BJ (cell line): ENCODE measurements at places on chromosomes 3 and 15.

DNA sequence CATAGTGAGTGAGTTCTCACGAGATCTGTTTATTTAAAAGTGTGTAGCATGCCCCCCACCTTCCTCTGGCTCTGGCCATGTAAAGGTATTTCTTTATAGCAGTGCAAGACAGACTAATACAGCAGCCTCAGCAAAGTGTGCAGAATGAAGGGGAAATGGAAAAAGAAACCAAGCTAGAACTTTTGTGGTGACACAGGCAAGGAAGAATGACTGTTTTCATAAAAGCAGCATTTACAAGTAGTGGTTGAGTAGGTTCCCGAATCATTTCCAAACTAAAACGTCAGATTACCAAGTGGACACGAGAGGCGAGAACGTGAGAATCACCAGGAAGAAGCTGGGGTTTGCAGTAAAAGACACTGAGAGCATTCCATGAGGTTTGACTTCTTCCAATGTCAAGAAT, 100.2 kb upstream of the AKAP13 start:
- DNase-seq: no peak

GRCh38 chr3:132283440-132283839, 33.8 kb upstream of the ACP3 start:
- no peak for DNase-seq

DNA sequence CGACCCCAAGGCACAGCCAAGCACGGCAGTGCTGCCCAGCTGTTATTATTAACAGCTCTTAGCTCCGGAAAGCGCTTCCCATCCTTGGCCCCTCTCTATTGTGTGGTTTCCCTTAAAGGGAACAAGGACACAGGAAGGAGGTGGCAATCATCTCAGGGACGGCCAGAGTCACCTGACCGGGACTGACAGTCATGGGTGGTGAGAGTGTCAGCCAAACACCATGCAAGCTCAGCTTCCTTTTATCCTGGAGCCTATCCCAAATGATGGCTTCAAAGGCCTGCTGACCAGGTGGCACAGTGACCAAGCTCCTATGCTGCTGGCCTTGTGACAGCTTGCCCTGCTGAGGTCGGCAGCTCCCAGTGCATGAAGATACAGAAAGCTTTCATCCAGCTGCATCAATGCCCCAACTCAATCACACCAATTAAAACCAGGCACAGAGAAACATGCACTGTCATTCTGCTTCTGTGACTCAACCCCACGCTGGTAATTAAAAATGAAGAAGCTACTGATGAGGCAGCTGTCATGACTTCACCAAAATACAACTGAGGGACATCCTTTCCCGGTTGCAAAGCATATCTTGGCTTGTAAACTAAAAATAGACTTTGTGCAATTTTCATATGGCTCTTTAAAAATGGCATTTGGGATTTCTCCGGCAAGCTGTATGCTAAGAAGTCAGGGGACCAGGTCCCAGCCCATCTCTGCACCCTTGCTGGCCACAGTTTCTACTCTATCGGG, 34.0 kb downstream of the PCSK6 start:
- no peak for DNase-seq

DNA sequence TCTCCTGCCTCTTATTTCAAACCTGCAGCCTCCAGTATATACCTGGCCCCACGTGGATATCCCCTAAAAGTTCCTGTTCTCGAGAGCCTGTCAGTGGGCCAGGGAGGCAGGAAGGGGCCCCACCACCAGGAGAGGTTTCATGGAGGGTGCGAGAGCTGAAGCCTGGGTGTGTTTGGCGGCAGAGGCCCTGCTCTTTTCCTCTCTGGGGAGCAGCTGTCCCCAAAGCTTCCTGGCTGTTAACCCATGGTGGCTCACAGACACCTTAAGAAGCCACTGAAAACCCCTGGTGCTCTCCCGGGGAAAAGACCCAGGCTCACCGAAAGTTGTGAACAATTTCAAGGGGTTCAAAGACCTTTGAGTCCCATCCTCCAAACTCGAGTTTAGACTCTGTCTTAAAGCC, 1.1 kb downstream of the PRRT3 start:
- DNase-seq: no peak

GRCh38 chr15:93862791-93863190, 368.6 kb upstream of the MCTP2 start:
- DNase-seq: no peak

DNA sequence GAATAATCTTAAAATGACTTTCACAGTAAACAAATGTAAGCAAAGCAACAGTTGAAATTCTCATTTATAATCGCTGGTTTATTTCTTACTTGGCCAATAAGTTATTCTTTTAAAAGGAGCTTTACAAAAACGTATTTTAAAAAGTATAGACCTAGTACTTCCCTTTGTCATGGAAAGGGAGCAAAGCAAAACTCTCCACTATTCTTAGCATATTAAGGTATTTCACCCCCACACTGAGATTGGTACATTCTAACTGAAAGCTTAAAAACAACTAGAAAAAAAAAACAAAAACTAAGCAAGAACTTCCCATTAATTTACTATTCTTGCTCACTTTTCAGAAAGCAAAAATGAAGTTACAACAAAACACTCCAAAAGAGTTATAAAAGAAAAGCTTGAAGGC, 1.5 kb downstream of the ATG3 start:
- DNase-seq: no peak

DNA sequence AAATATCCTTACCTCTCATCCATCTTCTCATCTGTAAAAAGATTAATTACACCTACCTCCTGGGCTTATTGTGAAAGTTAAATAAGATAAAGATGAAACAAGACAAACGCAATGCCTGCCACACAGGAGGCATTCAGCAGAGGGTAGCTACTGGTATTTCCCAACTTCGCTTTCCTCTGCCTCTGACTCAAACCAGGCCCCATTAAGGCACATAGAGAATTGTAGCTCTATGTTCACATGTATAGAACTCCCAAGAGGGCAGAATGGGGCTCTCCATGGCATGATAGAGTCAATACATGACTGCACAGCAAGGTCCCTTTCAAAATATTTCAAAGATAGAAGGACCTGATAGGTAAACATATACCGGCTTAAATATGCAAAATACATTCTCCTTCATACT, 1.4 kb downstream of the LYSMD2 start:
- no peak for DNase-seq

- no peak for DNase-seq
These were observed 518.6 kb downstream of the GBE1 start for GRCh38 chr3:81242871-81243270.

- DNase-seq: peak; percentile 42
These were observed 132.7 kb downstream of the GHSR start for GRCh38 chr3:172315401-172316091.

DNA sequence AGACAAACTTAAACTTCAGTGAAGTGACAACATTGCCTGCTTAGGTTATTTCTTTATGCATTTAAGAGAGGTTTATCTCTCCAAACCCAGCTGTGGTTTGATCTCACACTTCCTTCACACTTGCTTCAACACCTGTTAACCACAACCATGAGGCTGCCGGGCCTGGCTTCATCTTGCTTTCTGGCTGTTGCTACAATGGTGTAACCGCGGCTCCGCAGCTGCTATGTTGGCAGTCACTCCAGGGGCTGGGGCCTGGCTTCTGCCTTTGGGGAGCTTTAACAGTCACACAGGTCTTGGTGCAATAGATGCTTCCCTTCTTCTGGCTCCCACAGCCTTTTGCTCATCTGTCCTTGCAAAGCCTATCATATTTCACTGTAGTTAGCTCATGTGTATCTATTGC, 72.9 kb upstream of the MNS1 start:
- no peak for DNase-seq

DNA sequence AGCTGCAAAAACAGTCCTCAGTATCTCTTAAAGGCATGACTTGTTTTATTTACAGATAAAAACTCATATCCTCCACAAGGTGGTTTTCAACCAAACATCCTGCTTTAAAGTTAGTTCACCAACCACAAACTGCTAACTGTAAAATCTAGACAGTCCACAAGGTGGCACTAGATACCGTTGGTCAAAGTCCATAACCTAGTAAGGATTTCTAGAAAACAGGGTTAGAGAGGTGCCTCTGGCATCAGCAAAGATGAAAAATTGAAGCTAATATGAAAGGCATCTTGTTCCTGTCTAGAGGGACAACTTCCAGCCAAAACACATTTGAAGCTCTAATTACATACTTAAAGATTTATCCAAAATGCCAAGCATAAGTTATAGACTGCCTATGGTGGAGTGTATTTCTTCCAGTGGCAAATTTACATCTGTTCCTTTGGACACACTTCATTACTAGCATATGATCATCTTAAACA, 56.0 kb downstream of the ZMAT3 start:
- DNase-seq: peak; percentile 40

DNA sequence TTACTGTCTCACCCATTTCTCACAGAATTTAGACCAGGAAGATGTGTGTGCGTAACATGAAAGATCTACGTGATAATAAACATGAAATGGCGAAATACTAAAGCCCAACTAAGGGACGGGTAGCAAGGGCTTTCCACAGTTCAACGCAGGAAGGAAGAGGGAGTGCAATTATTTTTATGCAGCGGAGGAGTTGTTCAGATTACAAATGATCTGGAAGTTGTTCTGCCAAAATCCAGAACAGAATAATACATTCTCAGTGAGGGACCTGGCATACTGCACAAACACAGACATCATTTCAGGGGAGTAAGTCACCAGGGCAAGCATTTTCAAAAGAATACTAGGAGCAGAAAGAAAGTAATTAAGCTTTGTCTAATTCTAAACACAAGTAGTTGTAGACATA, 133.6 kb upstream of the RAP2B start:
- DNase-seq: no peak

- no peak for DNase-seq
These were observed 21.3 kb upstream of the KPNA4 start for GRCh38 chr3:160586679-160587078.

- DNase-seq: no peak
These were observed 102.7 kb upstream of the CHD2 start for GRCh38 chr15:92797168-92798052.

- DNase-seq: no peak
These were observed 293.6 kb downstream of the OCA2 start for GRCh38 chr15:27805261-27806220.

- DNase-seq: no peak
These were observed 237.4 kb upstream of the TRIM42 start for GRCh38 chr3:140440446-140440845.

DNA sequence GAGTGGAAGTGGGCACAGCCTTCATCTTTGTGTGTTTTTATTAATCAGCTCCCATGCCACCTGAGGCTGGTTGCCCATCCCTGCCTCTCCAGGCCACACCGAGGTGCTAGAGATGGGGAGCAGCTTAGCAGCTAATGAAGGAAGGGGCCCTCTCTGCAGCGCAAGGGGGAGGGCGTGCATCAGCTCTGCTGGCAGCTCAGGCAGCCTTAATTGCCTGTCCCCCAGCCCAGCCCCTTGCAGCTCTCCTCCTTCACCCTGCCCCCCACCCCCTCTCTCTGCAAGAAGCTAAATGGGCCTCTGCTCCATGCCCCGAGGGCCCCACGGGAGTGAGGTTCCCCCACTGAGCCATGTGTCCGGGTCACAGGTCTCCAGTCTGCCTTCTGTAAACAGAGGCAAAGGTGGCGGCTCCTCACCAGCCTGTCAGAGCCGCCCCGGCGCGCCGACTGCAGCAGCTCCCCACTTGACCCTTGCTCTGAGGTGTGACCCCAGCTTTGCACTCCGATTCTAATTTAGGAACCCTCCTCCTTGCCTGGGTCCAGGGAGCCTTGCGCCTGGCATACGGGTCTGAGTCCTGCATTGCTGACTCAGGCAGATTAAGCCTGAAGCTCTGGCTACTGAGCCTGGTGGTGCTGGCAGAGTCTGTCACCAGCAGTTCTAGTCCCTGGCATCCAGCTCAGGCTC, 27.9 kb upstream of the NTRK3 start:
- no peak for DNase-seq

GRCh38 chr15:63347074-63347857, 34.4 kb downstream of the CA12 start:
- DNase-seq: no peak

DNA sequence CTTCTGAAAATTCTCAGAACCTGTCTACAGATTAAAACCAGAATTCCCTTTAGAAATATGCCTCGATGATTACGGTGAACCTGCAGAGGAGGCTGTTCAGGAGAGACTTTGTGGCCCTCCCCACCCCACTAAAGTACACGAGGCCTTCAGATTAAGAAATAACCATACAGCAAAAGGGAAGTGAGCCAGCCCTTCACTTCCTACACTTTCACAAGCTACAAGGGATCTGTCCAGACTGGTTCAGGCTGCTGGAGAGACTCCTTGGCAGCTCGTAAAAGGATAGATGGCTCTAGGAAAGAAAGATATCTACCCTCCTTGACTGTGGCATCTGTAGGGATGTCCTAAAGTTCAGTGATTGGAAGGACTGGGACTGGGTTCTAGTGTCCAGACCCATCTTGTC, 102.6 kb downstream of the ALDH1A2 start:
- DNase-seq: no peak

DNA sequence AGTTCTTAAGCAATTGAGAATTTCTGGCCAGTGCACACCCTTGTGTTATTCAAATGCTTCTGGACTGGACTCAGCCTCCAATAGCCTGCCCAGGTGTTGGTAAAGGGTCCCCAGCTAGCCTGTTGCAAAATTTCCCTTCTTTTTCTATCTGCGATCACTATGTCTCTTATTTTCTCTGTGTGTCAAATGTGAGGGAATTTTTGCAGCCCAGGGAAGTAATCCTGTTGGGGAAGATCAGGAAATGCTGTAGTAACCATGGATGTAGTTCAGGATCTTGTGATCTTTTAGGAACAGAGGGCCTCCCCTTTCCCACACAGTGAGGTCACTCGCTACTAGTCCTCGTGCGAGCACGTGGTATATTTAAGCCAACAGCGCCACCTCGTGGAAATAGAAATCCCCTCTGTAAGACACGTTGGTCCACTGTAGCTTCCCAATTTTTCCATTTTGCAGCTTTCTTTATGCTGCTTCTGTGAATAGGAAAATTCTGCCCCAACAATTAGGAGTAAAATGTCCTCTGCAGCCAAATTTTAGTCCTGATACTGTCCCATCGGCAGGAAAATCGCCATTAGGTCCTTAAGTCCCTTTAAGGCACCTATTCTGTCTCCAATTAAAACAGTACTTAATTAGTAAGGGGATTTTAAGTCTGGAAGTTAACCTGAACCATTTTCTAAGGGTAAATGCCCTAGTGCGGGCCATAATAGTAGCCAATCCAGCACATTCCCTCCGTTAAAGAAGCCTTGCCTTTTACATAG, 4.0 kb upstream of the SMCO1 start:
- no peak for DNase-seq

GRCh38 chr3:70358978-70359580, 46.6 kb upstream of the MDFIC2 start:
- no peak for DNase-seq

- peak; percentile 30 for DNase-seq
These were observed 10.2 kb downstream of the EDEM1 start for GRCh38 chr3:5197470-5198312.

DNA sequence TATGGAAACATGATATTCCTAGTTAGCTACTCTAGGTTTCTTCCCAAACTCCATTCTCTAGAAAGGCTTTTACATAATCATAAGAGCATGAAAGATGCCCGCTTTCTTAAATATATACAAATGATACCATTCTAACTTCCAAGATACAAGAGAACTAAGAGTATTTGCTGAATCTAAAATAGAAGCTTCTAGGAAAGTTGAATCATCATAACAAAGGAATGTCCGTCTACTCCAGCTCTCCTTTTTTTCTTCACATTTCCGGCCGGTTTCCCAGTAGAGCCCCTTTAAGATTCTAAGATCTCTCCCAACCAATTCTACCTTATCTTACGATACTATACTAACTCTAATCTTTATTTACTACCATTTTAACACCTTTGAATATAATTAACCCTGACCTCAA, 60.1 kb downstream of the RAD18 start:
- no peak for DNase-seq
